ENCODE measurements at places on chromosomes 5 and 9.

DNA sequence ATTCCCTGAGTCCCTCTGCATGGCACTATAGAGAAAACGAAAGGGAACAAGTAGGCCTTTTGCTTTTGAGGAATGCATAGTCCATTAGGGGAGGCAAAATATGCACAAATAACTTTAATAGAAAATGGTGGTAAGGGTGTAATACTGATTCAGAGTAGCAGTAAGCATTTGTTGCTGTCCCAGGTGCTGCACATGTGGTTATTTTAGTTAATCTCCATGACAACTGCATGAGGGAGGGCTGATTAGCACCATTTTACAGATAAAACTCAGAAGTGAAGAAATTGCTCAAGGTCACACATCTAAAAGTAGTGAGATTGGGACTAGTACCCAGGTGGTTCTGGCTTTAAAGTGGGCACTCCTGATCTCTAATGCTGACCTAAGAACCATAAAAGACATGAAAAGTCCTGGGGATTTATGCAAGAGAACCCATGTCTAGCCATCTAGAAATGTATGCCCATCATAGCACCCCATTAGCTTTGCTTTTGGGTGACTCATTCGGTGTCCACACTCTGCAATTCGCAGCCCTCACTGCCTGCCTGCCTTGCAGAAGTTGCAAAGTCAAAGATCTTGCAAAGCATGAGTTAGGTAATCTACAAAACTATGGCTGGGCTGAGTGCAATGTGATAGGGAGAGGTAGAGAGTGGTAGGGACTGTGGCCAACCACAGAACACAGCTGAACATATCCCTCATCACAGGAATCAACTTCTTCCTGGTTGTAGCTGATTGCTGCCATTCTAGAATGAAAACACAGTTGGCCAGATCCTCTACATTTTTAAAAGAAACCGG, 195.2 kb downstream of the PTTG1 start:
- no peak for DNase-seq

DNA sequence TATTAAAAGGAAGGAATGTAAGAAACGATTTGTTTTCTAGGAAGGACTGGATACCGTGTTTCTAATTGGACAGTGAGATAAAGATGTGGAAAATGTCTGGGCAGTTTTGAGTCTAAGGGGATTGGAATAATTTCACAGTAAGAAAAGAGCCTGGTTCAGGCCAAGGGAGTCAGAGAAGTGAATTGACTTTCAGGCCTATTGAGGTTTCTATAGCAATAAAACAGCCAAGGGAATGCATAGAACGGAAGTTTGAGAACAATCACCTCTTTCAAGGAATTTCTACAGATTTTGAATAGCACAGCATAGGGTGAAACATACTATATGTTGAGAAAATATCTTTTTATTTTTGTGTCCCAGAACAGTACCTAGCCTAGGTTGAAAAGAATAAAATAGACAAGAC, 271.6 kb upstream of the TRPM3 start:
- no peak for DNase-seq

DNA sequence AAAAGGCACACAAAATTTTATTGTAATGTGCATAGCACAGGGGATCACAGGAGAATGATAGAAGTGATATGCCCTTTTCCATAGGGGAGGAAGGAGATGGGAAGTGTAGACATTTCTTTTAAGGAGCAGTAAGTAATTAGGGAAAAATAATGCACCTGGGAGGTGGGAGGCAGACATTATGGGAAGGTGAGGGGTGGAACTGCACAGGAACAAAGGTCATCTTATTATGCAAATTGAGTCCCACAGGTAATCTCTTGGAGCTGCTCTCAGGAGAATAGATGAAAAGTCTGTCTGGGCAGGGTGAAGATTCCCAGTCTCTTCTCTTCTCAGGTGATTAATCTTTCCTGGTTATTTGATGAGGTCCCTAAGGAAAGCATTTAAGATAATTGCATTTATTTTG, 331.5 kb downstream of the ENC1 start:
- no peak for DNase-seq

DNA sequence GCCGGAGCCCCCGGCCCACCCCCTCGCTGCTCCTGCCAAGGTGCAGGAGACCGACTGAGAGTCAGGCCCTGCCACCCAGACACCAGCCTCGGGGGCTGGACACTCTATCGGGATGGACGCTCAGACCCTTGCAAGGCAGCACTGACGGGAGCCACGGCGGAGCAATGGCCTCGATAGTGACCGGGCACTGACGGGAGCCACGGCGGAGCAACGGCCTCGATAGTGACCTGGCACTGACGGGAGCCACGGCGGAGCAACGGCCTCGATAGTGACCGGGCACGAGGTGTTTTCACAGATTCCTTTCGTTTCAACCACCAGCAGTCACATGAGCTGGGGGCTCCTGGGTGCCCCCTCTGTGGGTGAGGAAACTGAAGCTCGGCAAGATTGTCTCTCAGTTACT, 123.6 kb upstream of the PPP1R26 start:
- DNase-seq, result no peak

GRCh38 chr9:90142580-90142979, 500.0 kb downstream of the DIRAS2 start:
- DNase-seq, result peak; percentile 10

- DNase-seq, result no peak
These were observed 219.5 kb downstream of the PCSK5 start for GRCh38 chr9:76109953-76110352.

- no peak for DNase-seq
These were observed 185.6 kb downstream of the DCP2 start for GRCh38 chr5:113162208-113162607.

DNA sequence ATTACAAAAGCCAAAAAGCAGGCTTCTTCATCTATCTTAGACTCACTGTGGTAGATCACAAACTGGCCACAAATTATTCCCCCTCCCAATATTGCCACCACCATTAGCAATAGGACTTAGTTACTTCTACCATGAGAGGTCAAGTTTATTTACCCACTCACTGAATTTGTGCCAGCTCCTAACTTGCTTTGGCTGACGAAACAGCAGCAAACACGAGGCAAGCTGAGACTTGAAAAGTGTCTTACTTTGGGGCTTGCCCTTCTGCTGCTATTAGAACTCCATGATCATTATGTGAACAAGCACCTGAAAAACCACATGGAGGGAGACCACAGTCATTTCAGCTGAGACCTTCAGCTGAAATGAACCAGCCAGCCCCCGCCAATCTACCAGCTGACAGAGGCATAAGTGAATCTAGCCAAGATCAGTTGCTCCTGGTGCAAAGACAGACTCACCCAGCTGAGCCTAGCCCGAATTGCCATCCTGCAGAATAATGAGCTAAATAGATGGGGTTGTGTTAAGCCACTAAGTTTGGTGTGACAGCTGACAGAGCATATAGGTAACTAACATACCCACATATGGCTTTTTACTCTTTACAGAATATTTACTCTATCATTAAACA, 5.7 kb downstream of the WDR41 start:
- DNase-seq, result no peak

DNA sequence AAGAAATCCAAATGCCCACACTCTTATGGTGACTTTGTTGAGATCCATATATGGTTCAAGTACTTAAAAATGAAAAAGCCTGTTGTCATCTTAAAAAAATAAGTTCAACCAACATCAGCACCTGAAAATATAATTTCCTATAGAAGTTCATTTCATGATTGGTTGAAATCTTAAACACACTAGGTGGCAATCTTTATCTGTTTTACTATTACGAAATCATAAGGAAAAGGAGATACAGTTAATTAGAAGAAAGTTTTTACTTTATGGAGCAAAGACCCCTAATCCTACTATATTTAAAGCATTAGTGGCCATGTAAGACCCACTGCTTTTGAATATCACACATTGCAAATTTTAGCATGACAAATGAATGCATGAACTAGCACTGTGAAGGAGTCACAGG, 616.0 kb downstream of the RAB3C start:
- no peak for DNase-seq

DNA sequence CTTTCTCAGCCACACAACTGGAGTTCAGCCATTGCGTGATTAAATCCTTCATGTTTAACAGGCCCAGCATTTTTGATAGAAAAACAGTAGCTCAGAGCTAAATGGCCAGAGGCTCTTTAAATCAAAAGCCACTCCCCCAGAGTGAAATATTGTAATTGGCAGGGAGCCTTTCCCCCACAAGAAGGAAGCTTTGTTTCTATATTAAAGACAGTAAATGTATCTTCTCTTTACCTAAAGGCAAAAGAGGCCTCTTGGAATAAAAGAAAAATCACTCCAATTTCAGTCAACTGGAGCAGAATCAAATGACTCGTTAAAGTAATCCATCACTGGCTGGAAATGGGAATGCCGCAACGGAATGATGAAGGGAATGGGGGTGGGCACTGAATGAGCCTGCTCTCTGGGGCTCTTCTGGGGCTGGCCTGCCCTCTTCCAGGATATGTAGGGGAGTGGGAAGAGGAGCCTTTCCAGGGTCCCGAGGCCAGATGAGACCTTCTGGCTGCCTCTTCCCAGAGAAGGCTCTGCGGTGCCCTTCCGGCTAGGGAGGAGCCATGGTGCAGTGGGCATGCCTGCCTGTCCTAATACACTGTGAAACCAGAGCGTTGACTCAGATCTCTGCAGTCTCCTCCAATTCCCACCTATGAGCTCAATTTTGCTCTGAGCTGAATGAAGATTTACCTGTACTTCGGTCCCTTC, 45.2 kb downstream of the ANKDD1B start:
- DNase-seq, result no peak

GRCh38 chr5:88878976-88879375, 4.0 kb downstream of the MEF2C start:
- no peak for DNase-seq

DNA sequence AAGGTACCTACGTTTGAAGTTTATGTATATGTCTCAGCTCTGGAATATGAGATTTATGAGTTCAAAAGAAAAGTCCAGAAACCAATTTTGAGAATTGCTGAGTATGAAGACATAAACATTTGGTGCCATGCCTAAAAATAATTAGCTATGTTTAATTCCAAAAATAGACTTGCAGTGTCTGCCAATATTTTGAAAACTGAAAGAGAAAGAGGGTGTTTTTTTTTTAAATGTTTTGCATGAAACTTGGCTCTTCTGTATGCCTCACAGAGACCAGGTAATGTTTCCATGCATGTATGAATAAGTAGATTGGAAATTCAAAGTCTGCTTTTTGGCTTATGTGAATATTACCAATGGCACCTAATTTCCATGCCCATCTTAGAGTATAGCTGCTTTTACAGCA, 634.4 kb upstream of the C9orf72 start:
- DNase-seq, result no peak

DNA sequence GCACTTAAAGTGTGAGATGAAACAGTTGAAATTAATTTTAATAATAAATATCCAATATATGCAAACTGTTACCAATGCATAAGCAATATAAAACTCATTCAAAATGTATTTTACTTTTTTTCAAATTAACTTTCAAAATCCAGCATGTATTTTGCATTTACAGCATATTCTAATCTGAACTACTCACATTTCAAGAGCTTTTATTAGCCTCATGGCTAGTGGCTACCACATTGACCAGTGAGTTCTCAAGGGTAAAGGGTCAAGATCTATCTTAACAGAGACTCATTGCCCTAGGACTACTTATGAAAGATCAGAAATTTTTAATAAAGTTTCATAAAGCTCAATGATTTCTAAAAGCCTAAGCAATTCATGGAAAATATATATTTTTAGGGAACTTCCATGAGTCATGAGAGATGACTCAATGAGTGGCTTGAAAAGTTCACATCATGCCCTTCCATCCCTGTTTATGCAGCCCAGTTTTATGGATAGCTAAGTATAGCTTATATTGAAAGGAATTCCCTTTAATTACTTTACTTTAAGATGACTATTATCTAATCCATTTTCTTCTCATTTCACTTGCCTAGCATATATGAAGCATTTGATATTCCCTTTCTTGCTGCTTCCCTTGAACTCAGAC, 608.6 kb downstream of the SLCO4C1 start:
- DNase-seq, result no peak

GRCh38 chr5:166979307-166979895, 1312.0 kb upstream of the WWC1 start:
- no peak for DNase-seq

GRCh38 chr5:132479111-132479951, 11.2 kb downstream of the IRF1 start:
- no peak for DNase-seq

DNA sequence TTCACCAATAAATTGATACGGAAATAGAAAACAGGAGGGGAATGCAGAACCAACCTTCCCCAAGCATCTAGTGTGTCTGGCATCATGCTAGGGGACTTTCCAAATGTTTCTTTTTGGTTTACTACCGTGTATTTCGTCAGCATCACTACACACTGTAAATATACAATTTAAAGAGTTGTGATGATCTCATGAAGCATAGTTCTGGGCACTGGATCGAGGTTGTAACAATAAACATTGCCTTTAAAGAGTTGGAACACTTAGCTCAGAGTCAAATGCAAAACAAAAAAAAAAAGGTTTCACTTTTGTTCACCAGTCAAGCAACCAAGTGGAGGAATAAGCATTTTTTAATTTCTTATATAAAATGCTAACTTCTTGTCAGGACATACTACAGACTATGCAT, 2.9 kb upstream of the SCAI start:
- DNase-seq, result no peak

GRCh38 chr5:19855031-19855430, 133.0 kb downstream of the CDH18 start:
- DNase-seq, result no peak

DNA sequence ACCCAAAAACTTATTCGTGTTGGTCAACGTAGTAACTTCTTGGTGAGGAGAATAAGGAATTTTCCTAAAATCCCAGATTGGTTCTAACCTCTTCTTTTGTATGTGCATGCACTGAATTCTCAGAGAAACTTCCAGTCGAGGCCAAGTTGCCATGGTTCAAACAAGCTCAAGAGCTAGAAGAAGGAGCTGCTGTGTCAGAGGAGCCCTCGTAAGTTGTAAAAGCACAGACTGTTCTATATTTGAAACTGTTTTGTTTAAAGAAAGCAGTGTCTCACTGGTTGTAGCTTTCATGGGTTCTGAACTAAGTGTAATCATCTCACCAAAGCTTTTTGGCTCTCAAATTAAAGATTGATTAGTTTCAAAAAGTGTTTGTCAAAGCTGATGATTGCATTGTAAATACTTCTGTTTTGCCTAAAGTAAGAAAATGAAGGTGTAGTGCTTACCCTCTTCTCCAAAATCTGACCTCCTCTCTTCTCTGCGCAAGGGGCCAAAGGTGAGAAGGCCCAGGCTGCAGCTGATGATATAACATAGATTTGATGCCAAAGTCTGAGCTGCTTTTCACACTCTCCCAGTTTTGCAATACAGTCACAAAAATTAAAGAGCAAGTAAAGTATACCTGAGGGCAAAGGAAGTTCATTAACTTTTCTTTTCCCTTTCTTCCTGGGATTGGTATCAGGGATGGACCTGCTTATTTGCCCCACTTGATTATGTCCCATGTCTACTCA, 210.8 kb downstream of the ADAMTSL1 start:
- no peak for DNase-seq

Measured in activated effector memory CD4-positive, alpha-beta T cell treated with Interleukin-2 at 50 U/mL for 16 hours (primary cell).